ENCODE measurements at places on chromosomes 2 and 18.
A peak's percentile ranks its signal among the peaks of the same experiment; 100 is the strongest.

DNA sequence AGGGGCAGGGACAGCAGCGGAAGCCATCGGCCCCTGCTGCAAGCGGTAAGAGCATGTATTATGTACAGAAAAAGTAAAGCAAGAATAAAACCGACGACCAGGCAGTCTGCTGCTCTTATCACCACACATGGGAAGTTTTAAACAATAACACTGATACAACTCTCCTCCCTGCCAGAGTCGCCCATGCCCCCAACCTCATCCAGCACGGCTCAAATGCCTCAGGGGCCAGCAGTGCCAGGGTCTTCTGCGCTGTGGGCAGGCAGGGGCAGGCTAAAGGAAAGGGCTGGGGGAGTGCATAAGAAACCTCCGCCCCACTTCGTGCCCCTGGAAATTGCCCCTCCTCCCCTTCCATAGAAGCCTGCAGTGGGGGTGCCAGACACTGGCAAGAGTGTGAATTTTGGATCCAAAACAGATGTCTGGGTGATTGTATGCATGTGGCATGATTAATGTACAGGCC, 10.1 kb downstream of the TEX51 start:
- DNase-seq: no peak

- no peak for DNase-seq
Observed at GRCh38 chr2:98297817-98298682, 48.2 kb upstream of the CNGA3 start.

GRCh38 chr2:102025016-102025501, 33.3 kb downstream of the IL1R2 start:
- no peak for DNase-seq

DNA sequence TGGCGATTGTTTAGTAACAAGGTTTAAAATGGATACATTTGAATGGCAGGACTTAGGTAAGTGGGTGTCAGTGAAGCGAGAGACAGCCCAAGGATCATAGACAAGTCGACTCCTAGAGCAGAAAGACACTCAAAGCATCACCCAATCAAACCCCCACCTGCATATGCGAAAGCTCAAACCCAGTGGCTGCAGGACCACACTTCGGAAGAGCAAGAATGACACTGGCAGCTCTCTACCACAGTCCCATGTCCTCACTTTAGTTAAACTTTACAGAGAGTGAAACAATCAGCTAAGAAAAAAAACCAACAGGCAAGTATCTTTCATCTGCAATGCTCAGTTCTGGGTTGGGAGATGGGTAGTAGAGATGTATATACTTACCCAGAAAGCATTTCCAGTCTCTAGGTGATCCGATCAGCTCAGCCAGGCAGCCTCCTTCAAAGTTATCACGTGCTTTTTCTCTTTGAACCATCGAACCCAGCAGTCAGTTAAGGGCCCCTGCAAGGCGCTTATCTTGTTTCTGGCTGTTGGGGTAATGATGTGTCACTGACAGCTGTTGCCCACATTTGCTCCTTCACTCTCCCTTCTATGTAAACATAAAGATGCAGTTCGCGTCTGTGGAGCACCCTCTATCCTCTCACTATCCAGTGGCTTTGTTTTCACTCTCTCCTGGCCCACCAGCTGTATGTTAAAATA, 357.5 kb upstream of the ID2 start:
- no peak for DNase-seq

- no peak for DNase-seq
Observed at GRCh38 chr2:114550364-114550763, 107.9 kb downstream of the DPP10 start.

GRCh38 chr2:72602095-72602494, 223.7 kb downstream of the EXOC6B start:
- DNase-seq: no peak

- DNase-seq: no peak
Observed at GRCh38 chr2:96108541-96109360, 7.6 kb downstream of the ADRA2B start.

DNA sequence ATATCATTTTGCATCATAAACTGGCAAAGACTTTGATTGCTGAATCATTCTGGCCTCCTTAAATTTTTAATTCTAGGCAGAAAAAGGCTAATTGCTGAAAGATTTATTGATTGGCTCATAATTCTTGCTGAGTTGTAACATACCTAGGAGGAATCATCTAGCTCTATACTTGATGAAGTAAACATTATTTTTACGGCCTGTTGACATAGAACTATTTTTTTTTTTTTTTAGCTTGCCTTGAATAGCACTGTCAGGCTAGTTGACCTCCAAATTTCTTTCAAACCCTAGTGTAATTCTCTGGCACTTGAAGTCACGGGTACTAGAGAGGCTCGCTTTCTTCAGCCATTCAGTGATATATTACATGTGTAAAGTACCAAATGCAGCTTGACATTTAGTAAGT, 2.8 kb downstream of the SERPINB12 start:
- DNase-seq: no peak

- DNase-seq: no peak
Observed at GRCh38 chr2:51807229-51807628, 775.3 kb upstream of the NRXN1 start.

- no peak for DNase-seq
Observed at GRCh38 chr2:120810639-120811038, 75.0 kb downstream of the GLI2 start.

- DNase-seq: peak; percentile 84
Observed at GRCh38 chr18:70333757-70334156, 44.9 kb downstream of the SOCS6 start.

DNA sequence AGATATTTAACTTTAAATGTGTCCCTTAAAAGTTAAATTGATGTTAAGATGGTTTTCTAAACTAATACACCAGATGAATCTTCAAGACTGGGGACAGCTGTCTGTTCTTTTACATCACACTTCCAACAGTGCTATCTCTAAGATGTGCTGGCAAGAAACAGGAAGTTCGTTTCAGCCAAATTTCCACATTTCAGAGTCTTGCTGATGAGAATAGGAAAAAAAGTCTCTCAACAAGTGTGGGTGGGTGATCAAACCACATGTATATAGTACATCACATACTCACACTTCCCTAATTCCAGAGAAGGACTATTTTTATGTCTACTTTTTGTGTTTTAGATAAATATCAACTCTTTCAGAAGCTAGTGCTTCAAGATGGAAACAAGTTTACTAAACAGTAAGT, 1712.8 kb upstream of the TMEFF2 start:
- no peak for DNase-seq

GRCh38 chr2:158088093-158088492, 13.6 kb upstream of the UPP2 start:
- DNase-seq: no peak
